ENCODE measurements at places on chromosomes 13 and 19. TPM values are rescaled to one million over a fixed set of nuclear protein-coding genes. Genes with fewer than 3 reads are reported as not detected.

The TUBA3C gene
- total RNA-seq, result not detected

The SIGLECL1 gene
- not detected for total RNA-seq

The NLRP11 gene
- not detected for total RNA-seq

The RASAL3 gene
- total RNA-seq, result not detected

The ZNF492 gene
- total RNA-seq, result not detected

The WDR88 gene
- total RNA-seq, result not detected

The PTPRH gene
- 6.5 TPM for total RNA-seq

The ATP4A gene
- not detected for total RNA-seq

The ZNF534 gene
- not detected for total RNA-seq

The ERCC1 gene
- 109 TPM for total RNA-seq

The CD22 gene
- total RNA-seq, result not detected

The SIGLEC12 gene
- not detected for total RNA-seq

The COL5A3 gene
- 4.1 TPM for total RNA-seq

The PCDH20 gene
- not detected for total RNA-seq

The ADAMTSL5 gene
- 1.2 TPM for total RNA-seq
